T-helper 2 cell (primary cell): ENCODE measurements at places on chromosomes 7 and 10.

GRCh38 chr7:34839645-34840044 is 181.6 kb downstream of the NPSR1 start:
- DNase-seq = no peak

GRCh38 chr7:158655507-158655906 is 49.1 kb downstream of the NCAPG2 start:
- no peak for DNase-seq

- no peak for DNase-seq
Measured at GRCh38 chr10:110808615-110809014, 63.1 kb upstream of the PDCD4 start.

DNA sequence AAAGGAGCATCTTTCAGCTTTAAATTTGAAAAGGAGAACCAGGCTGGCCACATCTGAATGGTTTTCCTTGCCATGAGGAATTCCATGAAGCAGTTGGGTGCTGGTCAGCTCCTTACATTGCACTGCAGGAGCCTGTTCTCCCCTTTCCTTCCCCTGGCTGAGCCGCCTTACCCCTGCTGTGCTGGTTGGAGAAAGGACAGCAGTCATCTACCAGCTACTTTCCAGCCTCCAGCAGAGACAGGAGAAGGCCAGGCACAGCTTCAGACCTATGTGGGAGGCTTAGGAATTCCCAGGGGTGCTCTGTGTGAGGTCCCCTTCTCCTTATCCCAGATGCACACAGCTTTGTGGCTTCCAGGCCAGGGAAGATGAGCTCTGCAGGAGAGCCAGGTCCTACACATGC is 4.7 kb downstream of the C10orf71 start:
- DNase-seq = no peak
